H4 (cell line): ENCODE measurements at places on chromosomes 2 and 18.

DNA sequence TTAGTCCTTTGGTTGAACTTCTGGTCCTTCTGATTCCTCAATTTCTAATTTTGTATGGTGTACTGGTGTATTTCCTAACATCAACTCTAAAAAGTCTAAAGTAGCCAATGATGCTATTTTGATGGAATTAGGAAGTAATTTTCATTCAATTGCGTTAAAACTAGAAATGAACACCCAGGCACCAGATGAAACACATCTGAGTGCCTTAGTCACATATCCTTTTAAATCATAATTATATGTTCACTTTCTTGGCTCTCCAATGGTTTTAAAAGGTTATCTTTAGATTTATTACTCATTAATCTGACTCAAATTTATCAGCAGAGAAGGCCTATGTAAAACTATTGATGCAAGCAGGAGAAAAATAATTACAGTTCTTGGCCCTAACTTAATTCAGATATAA lies 119.7 kb downstream of the GAREM1 start:
- no peak for DNase-seq

- no peak for DNase-seq
These were observed 120.3 kb downstream of the UXS1 start for GRCh38 chr2:106073678-106074406.

- no peak for DNase-seq
These were observed 773.4 kb downstream of the LRRTM4 start for GRCh38 chr2:76748581-76749296.

DNA sequence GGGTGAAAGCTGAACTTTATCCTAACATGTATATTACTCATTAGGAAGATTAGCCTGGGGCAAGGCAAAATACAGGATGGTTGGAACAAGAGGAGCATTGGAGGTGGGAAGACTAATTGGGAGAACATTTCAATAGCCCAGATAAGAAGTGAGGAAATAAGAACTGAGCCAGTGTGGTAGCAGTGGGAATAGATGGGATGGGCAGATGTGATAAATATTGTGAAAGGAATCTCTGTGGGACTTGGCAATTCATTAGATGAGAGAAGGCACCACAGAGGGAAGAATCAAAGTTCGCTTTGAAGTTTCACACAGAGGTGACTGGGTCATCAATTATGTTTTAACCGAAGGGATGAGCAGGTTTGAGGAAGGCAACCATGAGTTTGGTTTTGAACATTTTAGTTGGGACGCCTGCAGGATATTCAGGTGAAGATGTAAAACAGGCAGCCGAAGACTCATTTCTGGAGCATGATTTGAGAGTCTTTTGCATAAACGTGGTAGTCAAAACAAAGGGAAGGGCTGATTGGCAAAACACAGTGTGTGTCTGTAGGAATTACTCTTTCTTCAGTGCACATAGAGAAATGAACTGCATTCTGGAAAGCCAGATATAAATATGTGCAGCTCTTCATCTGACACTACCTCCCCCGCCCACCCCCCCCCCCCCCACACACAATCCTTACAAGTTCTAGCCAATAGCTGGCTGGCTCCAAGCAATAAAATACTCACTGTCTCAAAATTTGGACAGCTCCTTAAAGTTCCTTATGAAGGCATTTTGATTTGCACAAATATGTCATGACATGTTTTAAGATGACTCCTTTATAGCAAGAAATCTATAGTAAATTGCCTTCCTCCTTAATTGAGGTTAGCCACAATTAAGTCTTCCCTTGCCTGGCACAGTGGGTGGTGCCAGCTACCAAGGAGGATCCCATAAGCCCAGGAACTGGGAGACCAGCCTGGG lies 1.9 kb upstream of the SLC1A4 start:
- no peak for DNase-seq

- peak; percentile 31 for DNase-seq
These were observed 33.8 kb downstream of the TOGARAM2 start for GRCh38 chr2:29014811-29015421.

DNA sequence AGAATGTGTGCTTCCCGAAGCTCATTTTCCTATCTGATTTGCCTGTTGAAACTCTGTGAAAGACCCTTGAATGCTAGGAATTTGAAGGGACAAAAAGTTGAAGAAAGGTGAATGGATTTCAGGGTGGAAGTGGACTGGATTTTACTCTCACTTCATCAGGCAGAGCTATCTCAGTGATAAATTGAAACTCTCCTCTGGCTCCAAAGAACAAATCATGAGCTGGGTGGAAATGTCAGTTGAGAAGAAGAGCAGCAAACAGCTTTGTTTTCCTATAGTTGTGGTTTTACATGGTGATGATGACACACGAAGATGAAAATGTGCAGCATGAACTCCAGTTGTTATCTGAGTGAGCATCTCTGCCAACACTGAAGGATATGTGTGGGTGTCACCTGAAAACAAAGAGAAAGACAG lies 34.4 kb downstream of the CD28 start:
- DNase-seq = no peak

GRCh38 chr2:42113452-42113851 lies 55.7 kb upstream of the EML4 start:
- no peak for DNase-seq

DNA sequence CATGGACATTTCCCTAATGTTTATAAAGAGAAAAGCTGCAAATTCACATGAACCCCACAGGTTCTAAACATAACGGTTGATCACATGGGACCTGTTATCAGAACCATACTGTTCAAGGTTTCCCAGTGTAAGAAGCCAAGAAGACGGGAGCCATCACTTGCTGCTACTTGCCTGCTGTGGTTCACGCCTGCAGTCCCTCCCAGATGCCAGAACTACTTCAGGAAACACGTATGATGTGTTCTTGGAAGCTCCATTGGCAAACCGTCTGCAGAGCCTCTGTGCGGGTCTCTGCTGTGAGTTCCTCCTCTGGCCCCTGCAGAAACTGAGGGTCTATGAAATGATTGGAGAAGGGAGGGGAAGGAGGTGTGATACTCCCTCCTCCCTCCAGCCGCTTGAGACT lies 75.2 kb downstream of the CABLES1 start:
- no peak for DNase-seq

DNA sequence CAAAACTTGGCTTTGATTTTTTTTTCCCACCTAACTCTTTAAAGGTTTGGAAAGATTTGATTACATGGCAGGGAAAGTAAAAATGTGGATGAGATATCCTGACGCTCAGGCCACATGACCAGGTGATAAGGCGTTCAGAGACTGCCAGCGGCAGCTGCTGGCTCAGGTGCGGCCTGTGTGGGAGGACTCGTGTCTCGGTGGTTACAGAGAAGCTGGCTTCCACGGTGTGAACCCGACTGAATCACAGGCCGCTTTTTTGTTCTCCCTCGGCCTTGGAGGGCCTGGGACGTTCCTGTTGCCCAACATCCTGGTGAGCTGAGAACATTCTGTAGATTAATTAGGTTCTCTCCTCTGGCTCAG lies 124.2 kb upstream of the ZNF516 start:
- DNase-seq = no peak

DNA sequence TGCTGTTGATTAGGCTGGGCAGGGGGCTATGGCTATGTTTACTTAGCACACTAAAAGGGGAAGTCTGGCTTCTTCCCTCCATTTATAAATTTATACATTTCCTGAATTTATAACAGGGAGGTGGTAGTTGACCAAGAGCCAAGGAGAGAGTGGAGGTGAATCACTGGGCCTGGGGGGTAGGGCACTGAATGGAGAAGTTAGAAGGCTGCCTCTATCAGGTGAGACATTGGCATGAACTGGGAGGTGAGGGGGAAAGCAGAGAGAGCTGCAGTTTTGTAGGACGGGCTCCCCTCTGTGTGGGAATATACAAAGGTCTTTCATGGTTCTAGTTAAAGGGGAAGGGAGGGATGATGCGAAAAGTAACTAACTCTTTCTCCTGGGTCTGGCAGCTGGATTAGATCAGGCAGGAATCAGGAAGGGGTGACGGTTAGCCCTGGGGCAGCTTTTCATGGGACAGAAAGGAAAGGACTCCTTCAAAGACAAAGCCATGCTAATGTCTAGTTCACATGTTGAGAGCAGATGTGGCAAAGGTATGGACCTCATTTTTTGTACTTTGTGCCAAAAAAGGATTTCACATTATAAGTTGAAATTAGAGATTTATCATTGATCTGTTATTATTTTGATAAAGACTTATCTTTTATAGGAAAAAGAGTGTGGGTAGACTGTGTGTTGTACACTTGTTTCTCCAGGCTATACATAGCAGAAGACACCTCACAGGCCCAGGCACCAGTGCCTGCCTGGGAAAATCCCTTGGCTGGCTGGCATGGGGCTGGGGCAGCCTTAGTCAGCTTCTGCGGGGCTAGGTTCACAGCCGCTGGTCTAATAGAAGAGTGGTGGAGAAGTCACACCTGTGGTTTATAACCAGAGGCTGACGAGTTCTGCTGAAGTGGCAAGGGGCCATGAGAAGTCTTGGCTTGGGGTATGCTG lies 158.7 kb downstream of the CLIP4 start:
- no peak for DNase-seq

GRCh38 chr2:70789304-70790135 lies 923 bp downstream of the FIGLA start:
- DNase-seq = peak; percentile 43

GRCh38 chr18:64288432-64288831 lies 139.5 kb upstream of the LINC00305 start:
- DNase-seq = no peak

- no peak for DNase-seq
These were observed 67.3 kb downstream of the UXS1 start for GRCh38 chr2:106126705-106127281.

- no peak for DNase-seq
These were observed 44.3 kb downstream of the BARD1 start for GRCh38 chr2:214765180-214765579.

- no peak for DNase-seq
These were observed 16.0 kb downstream of the HIBCH start for GRCh38 chr2:190303647-190304046.

DNA sequence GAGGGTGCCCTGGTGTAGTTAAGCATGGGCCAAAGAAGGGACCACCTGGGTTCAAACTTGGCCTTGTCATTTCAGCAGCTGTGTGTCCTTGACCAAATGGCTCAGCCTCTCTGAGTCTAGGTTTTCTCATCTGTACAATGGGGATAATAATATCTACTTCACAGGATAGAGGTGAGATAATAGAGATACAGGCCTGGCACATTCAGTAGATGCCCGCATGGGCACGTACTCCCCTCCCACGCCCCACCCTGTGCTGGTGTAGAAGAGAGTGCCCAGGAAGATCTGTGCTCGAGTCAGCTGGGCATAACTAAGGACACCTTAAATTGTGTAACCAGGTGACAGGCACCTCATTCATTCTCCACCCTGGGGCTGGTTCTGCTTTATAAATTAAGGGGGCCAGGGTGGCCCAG lies 8.4 kb upstream of the TMEM185B start:
- DNase-seq = no peak

DNA sequence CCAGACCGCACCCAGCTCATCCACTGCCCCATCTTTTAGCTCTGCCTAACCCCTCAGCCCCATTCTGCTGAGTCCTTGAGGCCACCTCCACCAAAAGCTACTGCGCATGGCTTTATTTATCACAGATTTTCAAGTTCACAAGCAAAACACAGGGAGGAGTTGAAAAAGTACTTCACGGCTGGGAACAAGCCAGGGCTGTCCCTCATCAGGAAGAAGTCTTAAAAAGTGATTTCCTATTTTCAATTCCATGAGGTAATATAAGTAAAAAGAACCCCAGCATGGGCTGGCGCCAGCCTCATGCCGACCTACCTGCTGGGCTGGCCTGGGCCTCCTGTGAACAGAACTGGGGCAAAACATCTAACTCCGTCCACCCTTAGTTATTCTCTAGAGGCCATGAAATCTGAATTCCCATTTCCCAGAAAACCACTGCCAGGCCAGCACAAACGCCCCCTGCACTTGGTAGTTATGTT lies 69.0 kb downstream of the POLR1A start:
- no peak for DNase-seq

GRCh38 chr18:10349561-10349960 lies 104.9 kb upstream of the APCDD1 start:
- no peak for DNase-seq

DNA sequence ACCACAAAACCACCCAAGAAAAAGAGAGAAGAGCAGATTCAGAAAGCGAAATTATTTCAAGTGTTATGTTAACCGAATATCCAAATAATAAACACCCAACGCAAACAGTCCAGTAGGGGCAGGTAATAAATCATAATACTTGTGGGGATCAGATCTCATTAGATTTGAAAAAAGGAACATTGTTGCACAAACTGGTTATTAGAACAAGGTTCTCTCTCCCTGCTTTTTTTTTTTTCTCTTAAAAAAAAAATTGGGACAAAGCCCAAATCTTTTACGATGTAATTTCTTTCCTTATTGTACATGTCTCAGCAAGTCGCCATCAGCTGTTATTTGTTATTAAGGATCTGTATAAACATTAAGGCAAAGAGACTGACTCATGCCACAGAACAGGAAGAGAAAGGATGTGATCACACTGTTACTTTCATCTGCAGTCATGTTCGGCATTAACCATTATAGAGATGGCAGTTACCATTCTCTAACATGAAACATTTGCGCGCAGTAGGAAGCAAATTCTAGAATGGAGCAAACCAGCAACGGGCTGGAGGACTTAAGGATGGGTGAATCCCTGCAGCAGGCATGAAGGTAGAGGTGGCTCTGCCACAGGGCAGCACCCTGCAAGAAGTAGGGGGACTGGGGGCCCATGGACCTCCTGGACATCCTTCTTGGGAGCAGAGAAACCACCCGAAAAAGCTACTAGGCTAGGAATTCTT lies 42.0 kb downstream of the EPHA4 start:
- peak; percentile 94 for DNase-seq

- DNase-seq = peak; percentile 35
These were observed 44.6 kb downstream of the TBC1D8 start for GRCh38 chr2:101106453-101107181.

GRCh38 chr2:225668606-225669266 lies 269.2 kb downstream of the NYAP2 start:
- DNase-seq = peak; percentile 67
